Activated gamma-delta T cell (primary cell): ENCODE measurements at places on chromosomes 2 and 18.
A peak's percentile ranks its signal among the peaks of the same experiment; 100 is the strongest.

DNA sequence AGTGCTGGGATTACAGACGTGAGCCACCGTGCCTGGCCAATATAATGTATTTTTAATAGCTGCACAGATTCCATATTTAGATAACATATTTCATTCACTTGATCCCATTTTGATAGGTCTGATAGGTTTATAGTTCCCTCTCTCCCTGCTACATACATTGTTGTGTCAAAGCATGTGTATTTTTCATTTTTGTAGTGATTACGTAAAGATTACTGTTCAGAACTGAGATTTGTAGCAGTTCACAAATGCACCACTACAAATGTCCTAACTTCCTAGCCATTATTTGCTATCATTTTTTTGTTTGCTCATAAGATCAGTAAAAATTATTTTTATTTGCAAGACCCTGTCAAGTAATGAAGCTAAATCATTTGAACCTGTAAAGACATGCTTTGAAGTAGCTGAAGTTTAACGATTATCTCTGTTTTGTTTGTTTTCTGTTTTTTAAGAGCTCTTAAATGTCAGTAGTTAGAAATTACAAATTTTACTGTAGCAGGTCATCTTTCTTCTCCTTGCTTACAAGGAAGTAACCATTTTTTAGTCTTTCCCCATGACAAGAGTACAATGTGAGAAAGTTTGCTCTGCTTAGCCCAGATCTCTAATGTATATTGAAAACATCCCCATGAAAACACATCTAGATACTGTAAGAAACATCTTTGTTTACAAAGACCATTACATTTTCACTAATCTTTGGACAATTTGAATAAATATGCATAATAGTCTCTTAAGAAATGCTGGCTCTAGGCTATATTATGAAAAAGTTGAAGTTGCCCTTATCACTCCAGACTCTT lies 54.1 kb downstream of the EML4 start:
- no peak for DNase-seq

DNA sequence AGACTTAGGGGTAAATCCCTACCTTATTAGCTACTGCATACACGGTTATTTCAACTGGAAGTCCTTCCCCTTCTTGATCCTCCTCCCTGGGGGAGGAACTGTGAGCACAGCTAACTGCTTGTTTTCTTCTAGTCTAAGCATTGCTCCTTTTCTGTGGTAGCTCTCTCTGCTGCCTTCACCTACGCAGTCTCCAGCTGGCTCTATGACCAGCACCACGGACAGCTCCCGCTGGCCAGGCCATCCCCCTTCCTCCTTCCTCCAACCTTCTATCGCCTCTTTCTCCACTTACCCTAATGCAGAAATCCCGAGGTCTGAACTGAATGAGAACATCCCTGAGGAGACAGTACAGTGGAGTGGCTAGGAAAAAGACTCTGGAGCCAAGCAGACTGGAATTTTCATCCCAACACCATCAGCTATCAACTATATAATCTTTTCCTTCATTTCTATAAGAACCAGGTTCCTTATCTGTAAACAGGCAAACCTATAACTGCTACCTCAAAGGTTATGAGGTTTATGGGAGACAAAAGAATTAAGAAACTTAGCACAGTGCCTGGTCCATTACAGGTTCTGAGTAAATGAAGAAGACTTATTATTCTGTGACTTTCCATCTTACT lies 4.7 kb upstream of the CFAP65 start:
- no peak for DNase-seq

DNA sequence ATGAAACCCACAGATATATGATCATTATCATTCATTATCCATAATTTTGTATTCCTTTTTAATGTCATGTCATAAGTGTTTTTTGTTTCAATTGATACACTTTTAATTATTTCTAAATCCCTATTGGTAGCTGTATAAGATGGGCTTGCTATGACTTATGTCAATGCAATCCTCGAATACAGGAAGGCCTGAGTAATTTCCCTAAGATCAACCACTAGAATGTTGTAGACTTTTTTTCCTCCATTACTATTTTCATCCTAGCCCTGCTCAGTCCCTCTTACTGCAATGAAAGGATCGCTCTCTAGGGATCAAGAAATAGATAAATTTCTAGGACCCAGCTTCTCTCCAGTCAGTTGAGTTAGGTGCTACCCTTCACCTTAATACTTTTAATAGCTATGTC lies 186.3 kb downstream of the KCNE4 start:
- DNase-seq, result no peak

DNA sequence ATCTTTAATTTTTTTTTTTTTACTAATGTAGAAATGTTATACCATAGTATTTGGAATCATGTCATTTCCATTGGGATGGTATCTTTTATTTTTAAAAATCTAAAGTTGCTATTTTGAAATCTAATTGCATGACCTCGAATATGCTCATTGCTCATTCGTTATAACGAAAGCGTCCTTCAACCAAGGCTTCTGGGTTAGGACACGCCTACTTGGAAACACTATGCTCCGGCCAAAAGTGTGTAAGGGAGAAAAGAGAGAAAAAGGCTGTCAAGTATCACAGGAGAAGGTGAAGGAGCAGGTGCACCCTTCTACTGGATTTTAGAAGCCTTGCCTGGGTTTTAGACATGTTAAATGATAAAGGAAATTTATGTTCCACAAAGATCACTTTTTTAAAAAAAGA lies 465.9 kb upstream of the ID2 start:
- no peak for DNase-seq

GRCh38 chr2:103860016-103860415 lies 993.9 kb upstream of the POU3F3 start:
- DNase-seq, result no peak

DNA sequence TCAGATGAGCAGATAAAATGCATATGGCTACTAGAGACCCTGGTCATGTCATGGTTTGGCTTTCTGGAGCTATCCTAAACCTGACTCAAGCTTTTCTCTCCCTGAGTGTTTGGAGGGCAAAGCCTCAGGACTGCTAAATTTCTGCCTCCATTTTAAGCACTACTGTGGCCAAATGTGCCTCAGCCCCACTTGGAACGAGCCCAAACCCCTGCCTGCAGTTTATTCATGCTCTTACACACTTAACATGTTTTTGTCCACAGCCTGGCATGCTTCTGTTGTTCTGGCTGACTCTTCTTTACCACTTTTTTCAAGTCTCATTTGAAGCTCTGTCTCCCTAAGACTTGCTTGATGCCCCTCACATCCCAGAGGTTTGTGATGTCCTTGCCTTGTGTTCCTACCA lies 24.7 kb downstream of the MGAT5 start:
- no peak for DNase-seq

GRCh38 chr18:23690505-23691068 lies 1.3 kb downstream of the LAMA3 start:
- no peak for DNase-seq

DNA sequence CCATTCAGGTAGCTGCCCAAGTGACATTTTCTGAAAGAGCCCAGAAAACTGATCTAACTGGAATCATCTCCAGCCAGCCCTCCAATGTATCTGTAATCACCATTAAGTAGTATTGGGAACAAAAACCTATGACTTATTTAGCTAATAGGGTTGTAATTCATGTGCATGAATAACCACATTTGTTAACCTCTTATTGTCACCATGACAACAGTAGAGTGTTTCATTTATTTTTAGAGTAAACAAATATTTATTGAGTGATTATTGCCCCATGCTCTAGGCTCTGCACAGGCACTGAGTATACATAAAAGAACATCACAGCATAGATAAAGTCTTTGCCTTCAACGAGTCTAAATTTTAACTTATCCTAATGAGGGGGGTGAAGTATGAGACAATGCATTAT lies 265.4 kb upstream of the UBE2E3 start:
- DNase-seq, result no peak

GRCh38 chr2:38750011-38750890 lies 910 bp downstream of the SRSF7 start:
- peak; percentile 21 for DNase-seq

DNA sequence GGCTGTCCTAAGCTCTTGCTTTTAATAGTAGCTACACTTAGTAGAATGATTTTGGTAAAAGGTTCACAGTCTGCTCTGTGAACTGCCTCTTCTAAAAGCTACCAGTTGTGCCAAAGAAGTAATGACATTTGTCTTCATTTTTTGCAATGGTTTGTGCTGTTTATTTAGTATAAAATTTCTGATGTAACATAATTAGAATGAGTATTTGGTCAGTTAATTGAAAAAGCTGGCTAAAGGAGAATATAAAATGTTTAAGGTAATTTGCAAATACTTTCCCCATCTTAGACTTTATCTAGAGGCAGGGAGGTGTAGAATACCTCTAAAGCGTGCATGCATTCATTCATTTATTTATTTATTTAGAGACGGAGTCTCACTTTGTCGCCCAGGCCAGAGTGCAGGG lies 71.3 kb downstream of the PHLPP1 start:
- DNase-seq, result no peak

- no peak for DNase-seq
These were observed 7.4 kb upstream of the CCNYL1 start for GRCh38 chr2:207704078-207704477.

GRCh38 chr2:121897335-121897970 lies 142.0 kb downstream of the TSN start:
- DNase-seq, result no peak

DNA sequence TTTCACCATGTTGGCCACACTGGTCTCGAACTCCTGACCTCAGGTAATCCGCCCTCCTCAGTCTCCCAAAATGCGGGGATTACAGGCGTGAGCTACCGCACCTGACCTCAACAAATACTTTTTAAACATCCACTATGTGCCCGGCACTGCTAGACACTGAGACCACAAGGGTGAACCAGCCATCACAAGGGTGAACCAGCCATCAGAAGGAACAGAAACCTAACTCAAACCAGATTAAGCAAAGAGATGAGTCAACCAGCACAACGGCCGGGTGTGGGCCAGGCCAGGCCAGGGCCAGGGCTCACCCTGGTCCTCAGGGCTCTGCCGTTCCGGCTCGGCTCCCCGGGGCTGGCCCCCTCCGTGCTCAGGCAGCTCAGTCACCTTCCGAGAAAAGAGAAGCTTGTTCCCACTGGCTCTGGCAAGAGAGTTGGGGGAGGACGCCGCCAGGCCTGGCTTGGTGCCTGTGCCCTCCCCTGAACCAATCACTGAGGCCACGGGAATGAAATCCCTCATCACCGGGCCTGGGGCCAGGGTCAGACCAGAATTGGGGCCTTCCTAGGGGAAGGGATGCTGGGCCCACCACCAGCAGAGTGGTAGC lies 4.4 kb downstream of the TEX44 start:
- no peak for DNase-seq

- no peak for DNase-seq
These were observed 162.3 kb upstream of the CCDC68 start for GRCh38 chr18:55121397-55122170.

DNA sequence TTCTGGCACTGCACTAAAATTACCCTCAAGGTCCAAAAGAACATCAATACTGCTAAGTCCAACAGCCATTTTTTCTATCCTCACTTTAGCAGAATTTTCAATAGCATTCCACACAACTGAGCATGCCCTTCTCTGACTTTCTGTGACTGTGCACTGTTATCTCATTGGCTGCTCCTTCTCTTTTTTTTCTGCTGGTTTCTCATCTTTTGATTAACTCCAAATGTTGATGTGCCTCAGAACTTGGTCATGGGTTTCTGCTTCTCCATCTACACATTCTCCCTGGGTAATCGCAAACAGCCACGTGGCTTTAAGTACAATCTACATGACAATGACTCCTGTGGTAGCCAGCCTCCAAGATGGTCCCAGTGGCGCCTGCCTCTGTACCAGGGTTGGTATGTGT lies 75.0 kb upstream of the CD226 start:
- DNase-seq, result no peak

DNA sequence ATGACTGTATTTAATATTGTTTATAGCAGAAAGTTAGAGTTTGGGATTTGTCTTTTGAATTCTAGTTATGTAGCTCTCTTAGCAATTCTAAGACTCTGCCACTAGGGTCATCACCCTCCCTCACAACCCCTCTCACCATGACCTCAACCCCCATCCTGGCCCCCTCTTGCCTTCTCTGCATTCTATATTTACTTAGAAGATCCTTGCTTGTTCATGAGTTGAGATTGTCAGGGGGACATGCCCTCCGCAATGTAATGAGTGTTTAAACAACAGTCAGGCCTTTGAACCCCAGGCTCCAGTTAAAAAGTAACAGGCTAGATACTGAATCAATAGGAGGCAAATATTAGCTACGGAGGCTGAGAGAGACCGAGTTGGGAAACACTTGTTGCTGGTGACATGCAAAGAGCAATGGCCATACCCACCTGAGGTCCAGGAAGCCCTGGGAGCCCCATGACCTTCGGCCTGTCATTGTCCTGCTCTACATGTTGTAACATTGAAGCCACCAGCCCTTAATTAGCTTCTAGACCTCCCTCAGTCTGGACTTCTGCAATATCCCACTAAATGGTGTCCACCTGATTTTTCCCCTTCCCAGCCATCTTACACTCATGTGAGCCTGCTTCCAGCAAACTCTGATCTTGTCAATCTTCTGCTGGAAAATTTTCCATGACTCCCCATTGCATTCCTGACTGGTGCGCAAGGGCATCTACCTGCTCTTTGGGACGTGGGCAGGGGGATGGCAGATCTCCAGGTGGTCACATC lies 221.1 kb downstream of the ALPK2 start:
- DNase-seq, result no peak

DNA sequence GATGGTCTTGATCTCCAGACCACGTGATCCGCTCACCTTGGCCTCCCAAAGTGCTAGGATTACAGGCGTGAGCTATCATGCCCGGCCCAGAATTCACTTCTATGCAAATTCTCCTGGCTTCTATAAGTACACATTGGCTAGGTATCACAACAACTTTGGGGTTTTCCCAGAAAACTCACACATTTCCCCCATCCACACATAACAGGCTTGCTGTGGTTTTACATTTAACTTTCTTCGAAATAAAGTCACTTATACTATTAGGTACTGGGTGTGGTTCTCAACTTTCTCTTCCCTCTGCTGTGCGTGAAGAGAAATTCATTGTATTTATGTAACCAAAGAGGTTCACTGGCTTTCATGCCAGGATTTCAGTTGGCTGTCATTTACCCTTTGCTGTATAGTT lies 439.4 kb upstream of the CWC22 start:
- DNase-seq, result no peak

DNA sequence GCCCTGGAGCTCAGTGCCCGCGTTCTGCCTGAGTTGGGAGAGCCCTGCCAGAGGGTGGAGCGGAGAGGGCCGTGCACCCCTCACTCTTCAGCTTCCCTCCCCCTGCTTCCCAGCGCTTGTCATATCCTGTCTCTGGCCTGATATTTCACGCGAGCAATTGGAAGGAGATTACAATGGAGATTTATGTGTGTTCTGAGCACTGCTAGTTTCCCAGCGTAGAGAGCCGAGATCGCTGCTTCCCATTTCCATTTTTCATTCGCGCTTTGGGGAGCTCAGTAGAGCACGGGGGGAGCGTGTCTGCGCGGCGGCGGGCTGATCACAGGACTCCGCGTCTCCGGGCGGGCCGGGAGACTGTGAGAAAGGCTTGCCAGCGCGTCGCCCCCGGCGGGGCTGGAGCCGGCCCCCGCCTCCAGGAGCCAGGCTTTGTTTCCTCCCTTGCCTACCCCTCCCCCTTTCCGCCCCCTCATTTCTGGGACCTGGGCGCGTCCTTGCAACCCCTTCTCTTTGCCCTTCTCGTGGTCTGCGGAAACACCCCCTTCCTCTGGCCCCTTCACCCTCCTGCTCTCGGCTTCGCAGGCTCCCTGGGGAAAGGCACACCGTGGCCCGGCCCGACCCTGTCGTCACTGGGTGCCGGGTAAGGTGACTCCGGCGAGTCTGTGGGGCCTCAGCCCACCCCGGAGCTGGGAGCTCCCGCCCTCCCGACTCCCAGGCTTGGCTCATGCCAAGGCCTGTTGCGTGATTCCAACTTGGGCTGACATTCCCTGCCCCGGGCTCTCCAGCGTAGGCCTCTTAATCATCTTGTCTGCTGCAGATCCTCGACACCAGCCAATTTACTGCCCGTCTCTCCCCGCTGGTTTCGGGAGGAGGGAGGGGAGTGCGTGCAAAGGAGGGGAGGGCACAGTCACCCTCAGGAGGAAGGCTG lies 5.8 kb downstream of the DLX2 start:
- no peak for DNase-seq

GRCh38 chr18:38221476-38222100 lies 656.0 kb upstream of the CELF4 start:
- DNase-seq, result no peak
